ENCODE measurements at places on chromosomes 5 and 9. TPM values are rescaled to one million over a fixed set of nuclear protein-coding genes. Genes with fewer than 3 reads are reported as not detected.
A peak's percentile ranks its signal among the peaks of the same experiment; 100 is the strongest.

- peaks cover 32% of the 10 kb centered on the region for H3K4me1 ChIP-seq
- no peak for DNase-seq
- H3K27ac ChIP-seq: no peak overlapping the region
- no peaks in the 10 kb centered on the region for H3K27me3 ChIP-seq
Observed at GRCh38 chr5:150219142-150219541, 29.3 kb downstream of the SLC6A7 start.

Gene BSPRY
- total RNA-seq: 2.3 TPM

GRCh38 chr9:81268048-81268447 is 421.3 kb downstream of the TLE1 start:
- H3K27me3 ChIP-seq: no peaks in the 10 kb centered on the region
- no peak overlapping the region for H3K27ac ChIP-seq
- no peak overlapping the region for H3K4me3 ChIP-seq

DNA sequence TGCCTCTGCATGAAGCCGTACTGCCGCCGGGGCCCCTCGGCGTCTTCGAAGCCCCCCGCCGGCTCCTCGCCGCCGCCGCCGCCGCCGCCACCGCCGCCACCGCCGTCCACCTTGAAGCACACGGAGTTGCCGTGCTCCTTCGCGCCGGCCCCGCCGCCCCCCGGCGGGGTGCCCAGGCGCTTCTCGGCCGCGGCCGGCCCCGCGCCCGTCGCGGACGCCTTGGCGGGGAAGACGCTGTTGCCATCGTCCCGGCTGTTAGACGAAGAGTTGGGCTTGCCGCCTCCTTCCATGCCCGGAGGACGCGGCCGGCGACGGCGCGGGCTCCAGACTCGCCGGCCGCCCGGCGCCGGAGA is 400 bp downstream of the HCN1 start:
- no peak overlapping the region for H3K4me3 ChIP-seq
- DNase-seq: no peak
- H3K27ac ChIP-seq: no peak overlapping the region
- peaks cover 13% of the 10 kb centered on the region for H3K4me1 ChIP-seq

DNA sequence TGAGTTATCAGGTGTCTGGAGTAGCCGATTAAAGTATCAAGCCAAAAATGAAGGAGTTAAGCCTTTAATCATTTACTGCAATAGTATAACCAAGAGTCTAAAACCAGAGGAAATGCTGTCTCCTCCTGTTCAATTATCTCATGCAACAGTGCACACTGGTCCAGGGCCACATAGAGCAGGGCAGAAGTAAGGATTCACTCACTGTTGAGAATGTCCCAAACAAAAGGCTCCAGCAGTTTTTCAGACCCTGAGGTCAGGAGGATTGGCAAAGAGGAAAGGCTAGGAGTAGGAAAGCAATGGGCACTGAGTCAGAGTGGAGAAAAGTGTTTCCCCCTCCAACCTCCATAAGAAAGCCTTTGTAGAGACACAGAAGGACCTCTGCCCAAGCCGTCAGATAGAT is 168.2 kb downstream of the RNF180 start:
- no peak for DNase-seq
- no peaks in the 10 kb centered on the region for H3K27me3 ChIP-seq
- peaks cover 18% of the 10 kb centered on the region for H3K36me3 ChIP-seq
- H3K4me3 ChIP-seq: no peak overlapping the region

GRCh38 chr9:99106044-99106375 is 1.1 kb downstream of the TGFBR1 start:
- peak overlapping the region; percentile 94 for H3K27ac ChIP-seq
- H3K27me3 ChIP-seq: no peaks in the 10 kb centered on the region
- peaks cover 69% of the 10 kb centered on the region for H3K4me1 ChIP-seq
- no peak for DNase-seq
- H3K36me3 ChIP-seq: no peaks in the 10 kb centered on the region

- H3K4me3 ChIP-seq: no peak overlapping the region
- H3K4me1 ChIP-seq: peaks cover 26% of the 10 kb centered on the region
- H3K27me3 ChIP-seq: peaks cover 37% of the 10 kb centered on the region
- no peak for DNase-seq
- peaks cover 2% of the 10 kb centered on the region for H3K36me3 ChIP-seq
Observed at GRCh38 chr9:34623374-34624235, 3.3 kb upstream of the DCTN3 start.

GRCh38 chr9:124437086-124437485 is 13.2 kb upstream of the ADGRD2 start:
- H3K4me1 ChIP-seq: no peaks in the 10 kb centered on the region
- no peaks in the 10 kb centered on the region for H3K27me3 ChIP-seq
- H3K4me3 ChIP-seq: no peak overlapping the region
- no peak overlapping the region for H3K27ac ChIP-seq

DNA sequence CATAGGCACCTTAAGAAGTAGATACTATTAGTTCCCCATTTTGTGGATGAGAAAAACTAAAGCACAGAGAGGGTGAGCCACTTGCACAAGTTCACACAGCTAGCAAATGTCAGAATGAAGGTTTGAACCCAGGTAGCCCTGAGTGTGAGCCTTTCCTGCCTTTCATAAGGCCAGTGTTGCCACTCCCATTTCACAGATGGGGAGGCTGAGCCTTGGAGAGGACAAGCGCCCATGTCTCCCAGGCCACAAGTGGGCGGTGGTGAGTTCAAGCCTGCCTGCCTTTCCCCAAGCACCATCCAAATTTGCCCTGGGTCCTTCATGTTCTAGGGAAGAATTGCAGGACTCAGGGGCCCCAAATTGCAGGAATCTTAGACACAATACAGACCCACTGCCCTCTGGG is 50.6 kb downstream of the LHX2 start:
- DNase-seq: no peak
- H3K4me3 ChIP-seq: no peak overlapping the region
- H3K27ac ChIP-seq: no peak overlapping the region
- H3K27me3 ChIP-seq: peaks cover 17% of the 10 kb centered on the region
- H3K4me1 ChIP-seq: no peaks in the 10 kb centered on the region
- no peaks in the 10 kb centered on the region for H3K36me3 ChIP-seq

DNA sequence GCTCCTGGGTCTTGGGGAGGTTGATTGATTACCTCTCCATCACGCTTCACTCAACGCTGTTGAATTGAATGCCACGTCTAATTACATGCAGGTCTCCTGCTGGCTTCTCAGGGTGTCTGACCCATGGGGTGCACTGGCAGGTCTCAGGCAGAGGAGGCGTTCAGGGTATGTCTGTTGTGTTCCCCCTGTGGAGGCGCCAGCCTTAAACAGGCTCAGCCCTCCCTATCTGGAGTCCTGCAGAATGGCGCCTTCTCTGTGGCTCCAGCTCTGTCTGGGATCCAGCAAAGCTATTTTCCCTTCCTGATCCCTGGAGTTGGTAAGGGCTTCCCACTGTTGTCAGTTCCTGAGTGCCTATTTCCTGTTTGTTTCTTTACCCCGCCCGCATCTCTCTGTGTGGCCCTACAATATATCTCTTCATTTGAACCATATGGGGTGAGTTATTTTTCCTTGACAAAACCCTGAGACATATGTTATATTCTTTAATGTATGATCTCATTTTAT is 150.0 kb downstream of the NTRK2 start:
- DNase-seq: no peak
- H3K36me3 ChIP-seq: no peaks in the 10 kb centered on the region
- H3K4me3 ChIP-seq: no peak overlapping the region
- no peaks in the 10 kb centered on the region for H3K27me3 ChIP-seq
- peaks cover 5% of the 10 kb centered on the region for H3K4me1 ChIP-seq
- no peak overlapping the region for H3K27ac ChIP-seq

Gene GPRIN1
- total RNA-seq: 0.39 TPM

DNA sequence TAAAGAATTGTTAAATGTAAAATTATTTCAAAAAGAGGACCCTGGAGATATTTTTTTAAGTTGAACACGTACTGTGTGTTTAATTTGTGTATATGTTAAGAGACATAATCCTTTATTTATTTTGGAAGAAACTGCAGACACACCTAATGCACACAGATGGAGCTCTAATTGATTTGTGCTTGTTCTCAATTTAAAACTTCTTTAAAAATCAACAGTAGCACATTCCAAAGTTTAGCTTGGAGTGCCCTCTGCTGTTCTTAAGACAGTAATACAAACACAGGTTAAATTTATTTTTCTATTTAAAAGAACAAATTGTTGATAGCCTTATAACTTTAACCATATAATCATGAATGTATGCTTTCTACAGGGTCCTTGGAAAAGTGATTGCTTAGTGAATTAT is 277.6 kb upstream of the ADAMTS16 start:
- no peak for DNase-seq
- no peaks in the 10 kb centered on the region for H3K36me3 ChIP-seq
- H3K27me3 ChIP-seq: no peaks in the 10 kb centered on the region
- no peak overlapping the region for H3K4me3 ChIP-seq
- no peak overlapping the region for H3K27ac ChIP-seq

DNA sequence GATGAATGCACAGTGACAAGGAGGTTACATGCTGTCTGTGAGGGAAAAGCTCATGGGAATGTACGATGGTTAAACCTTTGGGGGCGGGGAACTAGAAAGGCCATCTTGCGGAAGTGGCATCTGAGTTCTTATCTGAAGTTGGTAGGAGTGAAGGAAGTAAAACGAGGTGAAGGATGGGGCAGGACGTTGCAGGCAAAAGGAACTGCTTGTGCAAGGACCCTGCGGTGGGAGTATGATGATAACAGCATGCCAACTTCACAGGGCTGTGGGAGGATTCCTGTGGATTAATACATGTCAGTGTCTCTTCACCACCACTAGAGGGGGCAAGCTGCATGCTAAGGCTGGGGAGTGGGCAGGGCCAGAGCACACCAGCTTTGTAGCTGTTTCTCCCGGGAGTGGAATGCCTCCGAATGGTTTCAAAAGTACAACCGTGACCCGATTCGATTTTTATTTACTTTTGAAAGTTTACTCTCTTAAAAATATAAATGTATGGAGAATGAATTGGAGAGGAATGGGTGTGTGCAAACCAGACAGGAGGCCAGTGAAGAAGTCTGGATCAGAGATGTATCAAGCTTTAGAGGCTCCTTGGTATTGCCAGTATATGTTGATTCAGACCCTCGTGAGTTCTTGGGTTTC is 62.5 kb downstream of the CYFIP2 start:
- H3K4me1 ChIP-seq: no peaks in the 10 kb centered on the region
- H3K36me3 ChIP-seq: no peaks in the 10 kb centered on the region
- peak; percentile 61 for DNase-seq
- no peak overlapping the region for H3K27ac ChIP-seq

- H3K36me3 ChIP-seq: no peaks in the 10 kb centered on the region
- H3K4me1 ChIP-seq: peaks cover 22% of the 10 kb centered on the region
- peak; percentile 55 for DNase-seq
- no peaks in the 10 kb centered on the region for H3K27me3 ChIP-seq
Observed at GRCh38 chr9:99445371-99445891, 223.3 kb downstream of the SEC61B start.

DNA sequence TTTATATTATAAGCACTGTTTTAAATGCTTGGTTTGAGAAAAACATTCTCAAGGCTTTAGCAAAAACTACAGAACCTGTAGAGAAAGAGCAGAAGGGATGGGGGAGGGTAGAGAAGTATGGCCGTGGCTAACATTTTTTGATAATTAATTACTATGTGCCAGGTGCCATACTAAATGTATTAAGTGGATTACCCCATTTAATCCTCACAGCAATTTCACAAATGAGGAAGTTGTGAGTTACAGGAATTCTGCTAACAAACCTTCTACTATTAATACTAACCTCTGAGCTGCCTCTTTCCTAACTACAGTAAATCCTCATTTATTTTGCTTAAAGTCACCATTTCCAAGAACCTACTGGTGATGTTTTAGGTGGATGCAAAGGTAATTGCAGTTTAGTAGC is 157.9 kb downstream of the RNF180 start:
- no peak overlapping the region for H3K4me3 ChIP-seq
- no peak overlapping the region for H3K27ac ChIP-seq
- DNase-seq: no peak

Gene PCDHB9
- 0.60 TPM for total RNA-seq

Gene OR1Q1
- not detected for total RNA-seq

Gene CTNND2
- 29.6 TPM for total RNA-seq

DNA sequence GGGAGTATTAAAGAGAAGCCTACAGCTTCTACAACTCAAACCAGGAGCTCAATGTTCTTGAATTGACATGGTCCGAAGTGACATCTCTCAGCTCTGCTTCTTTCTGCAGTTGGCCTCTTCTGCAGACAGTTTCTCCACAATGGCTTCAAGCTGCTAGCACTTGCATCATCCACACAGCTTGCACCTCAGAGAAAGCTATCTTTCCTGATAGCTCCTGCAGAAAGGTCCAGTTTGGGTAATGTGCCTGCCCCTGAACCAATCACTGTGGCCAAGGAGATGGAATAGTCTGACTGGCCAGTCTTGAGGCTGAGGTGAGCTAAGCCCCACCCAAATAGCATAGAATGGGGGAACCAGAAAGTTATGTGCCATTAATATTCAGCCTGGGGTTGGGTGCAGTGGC is 95.8 kb upstream of the ABCA1 start:
- H3K27me3 ChIP-seq: no peaks in the 10 kb centered on the region
- H3K27ac ChIP-seq: no peak overlapping the region
- H3K36me3 ChIP-seq: no peaks in the 10 kb centered on the region
- no peak overlapping the region for H3K4me3 ChIP-seq
- no peak for DNase-seq
- H3K4me1 ChIP-seq: no peaks in the 10 kb centered on the region

GRCh38 chr5:34494111-34494755 is 161.9 kb upstream of the RAI14 start:
- no peak for DNase-seq
- H3K36me3 ChIP-seq: no peaks in the 10 kb centered on the region
- H3K4me1 ChIP-seq: no peaks in the 10 kb centered on the region

DNA sequence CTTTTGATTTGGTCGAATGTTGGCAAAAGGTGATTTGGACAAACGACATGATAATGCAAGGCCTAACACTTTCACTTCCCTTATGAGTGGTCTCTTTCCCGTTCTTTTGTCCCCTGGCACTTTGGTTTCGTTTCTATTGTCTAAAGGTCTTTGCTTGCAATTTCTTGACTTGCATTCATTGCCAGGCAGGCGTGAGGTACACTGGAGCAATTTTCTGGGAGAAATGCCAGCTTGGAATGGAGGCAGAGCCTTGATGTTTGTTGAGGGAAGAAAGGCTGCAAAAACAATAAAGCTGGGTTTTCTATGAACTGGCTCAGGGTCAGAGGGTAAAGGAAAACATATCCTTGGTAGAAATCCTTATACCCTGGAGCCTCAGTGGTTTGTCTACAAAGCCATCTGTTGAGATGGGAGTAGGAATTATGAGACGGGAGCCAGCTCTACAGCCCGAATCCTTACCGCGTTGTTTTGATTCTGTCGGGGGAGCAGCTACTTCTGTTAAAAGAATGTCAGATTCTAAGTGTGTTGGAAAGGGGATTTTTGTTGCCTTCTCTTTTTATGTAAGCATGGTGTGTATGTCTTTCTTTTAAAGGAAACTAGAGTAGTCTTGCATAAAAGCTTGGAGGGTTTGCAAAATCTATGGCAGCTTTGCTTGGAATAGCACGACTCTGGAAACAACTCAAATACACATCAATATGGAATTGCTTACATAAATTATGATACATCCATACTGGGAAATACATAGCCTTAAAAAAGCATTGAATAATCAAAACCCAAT is 158.9 kb downstream of the RMI1 start:
- peaks cover 28% of the 10 kb centered on the region for H3K4me1 ChIP-seq
- H3K36me3 ChIP-seq: no peaks in the 10 kb centered on the region

DNA sequence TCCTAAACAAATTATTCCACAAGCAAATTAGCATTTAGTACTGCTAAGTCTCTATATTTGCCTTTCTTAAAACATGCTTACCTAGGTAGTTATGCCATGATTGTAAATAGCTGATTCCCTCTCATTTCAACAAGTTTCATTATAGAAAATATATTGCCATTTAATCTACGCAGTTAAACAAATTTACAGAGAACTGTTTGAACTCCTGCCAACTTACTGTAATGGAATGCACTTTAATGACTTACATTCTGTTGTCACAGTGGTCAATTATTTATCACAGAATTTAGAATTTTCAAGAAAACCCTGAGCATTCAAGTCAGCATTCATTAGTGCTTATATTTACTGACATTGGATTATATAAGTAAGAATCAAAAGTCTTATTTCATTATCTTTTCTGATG is 19.6 kb downstream of the SLC38A9 start:
- H3K4me3 ChIP-seq: no peak overlapping the region
- DNase-seq: no peak
- H3K27me3 ChIP-seq: no peaks in the 10 kb centered on the region

Data from heart right ventricle (tissue), 16 donors.